MCF 10A (cell line): ENCODE measurements at places on chromosomes 3 and 15.
A peak's percentile ranks its signal among the peaks of the same experiment; 100 is the strongest.

GRCh38 chr15:84961114-84961452 lies 20.6 kb upstream of the PDE8A start:
- peak; percentile 58 for DNase-seq

- no peak for DNase-seq
Observed at GRCh38 chr3:145088917-145089316, 1072.1 kb downstream of the PLOD2 start.

DNA sequence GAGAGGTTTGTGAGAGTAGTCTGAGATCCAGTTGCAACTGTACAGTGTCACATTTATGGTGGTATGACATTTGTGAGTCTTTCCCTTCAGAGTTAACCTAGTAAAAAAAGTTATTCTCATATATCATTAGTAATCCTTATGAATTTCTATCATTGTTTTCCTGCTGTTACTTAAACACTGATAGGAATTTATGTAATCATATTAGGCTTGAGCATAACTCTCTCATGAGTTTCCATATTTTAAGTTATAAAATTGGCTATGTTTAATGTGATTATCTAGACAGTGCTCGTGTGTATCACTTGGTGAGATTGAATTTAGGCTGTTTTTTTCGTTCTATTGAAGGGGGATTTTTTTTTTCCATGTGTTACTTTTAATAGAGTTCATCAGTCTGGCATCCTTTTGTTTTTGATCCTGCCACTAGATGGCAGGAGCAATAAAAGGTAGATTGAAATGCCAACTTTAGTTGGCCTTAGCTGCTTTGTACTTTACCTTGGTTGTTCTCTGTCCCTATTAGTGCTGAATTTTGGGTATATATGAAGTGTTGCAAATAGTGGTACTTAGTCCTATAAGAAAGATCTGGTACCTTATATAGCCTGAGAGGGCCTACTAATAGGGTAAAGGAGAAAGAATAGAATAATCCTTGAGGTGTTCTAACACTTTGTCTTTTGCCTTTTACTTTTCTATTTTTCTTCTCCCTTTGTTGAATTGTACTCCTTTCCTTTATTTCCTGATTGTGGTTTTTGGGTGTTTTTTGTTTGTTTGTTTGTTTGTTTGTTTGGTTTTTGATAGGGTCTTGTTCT lies 17.9 kb downstream of the STT3B start:
- DNase-seq, result peak; percentile 52

DNA sequence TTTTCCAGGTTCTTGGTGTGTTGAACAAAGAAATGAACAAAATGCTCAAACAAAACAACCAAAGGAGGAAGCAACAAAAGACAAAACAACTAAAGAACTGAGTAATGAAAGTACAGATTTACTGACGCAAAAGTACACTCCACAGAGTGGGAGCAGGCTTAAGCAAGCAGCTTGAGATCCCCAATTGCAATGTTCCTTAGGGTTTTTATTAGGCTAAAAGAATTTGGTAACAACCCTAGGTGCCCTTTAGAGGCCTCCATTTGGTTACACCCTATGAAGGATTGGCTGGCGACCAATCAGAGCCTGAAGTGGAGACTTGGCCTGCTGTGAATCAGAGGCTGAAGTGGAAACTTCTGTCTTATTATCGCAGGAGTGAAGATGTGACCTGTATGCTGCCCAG lies 243.4 kb upstream of the ATP10A start:
- DNase-seq, result no peak

DNA sequence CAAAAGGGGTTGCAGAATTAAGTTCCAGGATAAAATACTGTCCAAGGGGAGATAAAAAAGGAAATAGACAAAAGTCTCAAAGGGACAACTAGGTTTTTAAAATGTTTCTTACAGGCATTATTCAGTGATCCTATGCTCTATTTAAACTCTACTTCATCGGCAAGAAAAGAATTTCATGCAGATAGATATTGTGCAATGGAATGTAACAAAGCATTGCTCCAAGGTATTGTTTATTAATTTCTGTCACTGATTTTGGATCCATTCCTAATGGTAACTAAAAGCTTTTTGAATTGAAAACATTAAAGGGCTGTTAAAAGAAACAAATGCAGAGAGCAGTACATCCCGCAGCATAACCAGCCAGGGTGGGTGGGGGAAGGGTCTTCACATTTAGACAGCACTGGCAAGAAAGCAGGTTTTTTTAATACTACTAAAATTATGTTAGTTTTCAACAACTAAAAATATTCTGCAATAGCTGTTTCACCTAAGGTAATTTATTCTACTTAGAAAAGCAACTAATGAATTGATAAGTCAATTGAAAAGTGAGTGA lies 82.9 kb downstream of the THBS1 start:
- no peak for DNase-seq
